ENCODE measurements at places on chromosomes 16 and 17.

GRCh38 chr16:70681382-70682238, 4.2 kb downstream of the MTSS2 start:
- no peak for DNase-seq

- DNase-seq, result no peak
Observed at GRCh38 chr16:66219491-66219890, 147.0 kb upstream of the CDH5 start.

DNA sequence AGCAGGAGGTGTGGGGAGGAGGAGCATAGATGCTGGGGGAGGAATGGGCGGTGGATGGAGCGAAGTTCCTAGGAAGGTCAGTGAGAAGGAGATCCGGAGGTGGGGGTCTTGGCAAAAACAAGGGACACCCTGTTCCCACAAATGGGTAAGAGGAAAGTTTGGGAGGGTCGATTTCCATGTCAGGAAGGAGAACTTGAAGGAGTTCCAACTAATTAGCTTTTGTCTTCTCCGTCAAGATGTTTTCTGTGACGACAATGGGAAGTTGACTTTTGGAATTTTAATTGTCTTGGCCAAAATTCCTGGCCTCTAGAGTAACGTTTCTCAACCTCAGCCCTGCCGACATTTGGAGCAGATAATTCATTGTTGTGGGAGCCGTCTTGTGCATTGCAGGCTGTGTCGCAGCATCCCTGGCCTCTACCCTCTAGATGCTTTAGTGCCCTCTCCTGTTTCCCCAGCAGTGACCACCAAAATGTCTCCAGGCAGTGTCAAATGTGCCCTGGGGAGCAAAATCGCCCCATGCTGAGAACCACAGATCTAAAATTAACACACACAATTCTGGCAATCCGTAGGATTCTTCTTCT, 97.1 kb downstream of the PITPNC1 start:
- no peak for DNase-seq

DNA sequence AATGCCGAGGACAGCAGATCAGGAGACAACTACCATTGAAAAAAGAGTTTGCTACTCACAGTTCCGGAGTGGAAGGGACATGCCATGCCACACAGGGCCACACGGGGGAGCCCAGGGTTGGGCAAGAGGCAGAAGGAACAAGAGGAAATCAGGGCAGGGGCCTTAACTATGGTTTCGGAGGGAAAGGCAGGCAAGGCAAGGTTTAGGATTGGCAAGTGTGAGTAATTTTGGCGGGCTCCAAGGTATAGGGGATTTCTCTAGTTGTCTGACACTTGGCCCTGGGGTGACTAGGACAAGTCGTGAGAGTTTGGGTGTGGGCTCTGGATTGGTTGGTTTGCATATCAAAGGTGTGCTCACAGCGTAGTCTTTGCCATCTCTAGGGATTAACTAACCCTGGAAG, 27.0 kb upstream of the NTN1 start:
- peak; percentile 51 for DNase-seq

DNA sequence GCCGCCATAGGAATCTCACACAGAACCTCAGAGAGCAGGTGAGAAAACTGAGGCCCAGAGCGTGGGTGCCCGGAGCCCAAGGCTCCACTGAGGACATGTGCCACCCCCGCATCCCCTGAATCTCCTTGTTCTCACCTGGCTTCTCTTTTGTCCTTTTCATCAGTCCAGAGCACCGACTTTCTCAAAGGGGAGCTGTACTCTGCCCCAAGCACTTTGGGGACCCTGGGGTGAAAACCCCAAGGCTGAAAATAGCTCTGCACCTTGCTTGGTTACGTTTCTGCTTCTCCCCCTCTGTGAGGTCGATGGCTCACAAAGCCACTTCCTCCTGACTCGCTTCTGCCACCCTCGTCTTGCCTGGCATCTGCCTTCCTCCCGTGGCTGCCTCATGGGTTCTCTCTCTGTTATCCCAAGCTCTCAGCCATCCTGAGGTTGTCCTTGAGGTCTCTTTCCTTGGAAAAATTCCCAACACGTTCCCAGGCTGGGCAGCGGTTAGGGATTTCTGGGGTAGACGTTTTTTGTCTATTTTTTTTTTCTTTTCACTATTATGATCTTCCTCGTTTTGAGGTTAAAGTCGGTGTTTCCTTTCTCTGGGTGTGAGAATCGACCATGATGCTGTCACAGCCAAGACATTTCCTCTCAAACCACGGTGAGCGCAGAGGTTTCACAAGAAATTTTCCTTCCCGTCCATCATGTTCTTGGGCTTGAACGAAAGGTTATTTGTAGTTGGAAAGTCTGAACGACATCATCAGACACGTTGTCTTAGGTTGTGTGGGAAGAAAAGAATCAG, 37.2 kb downstream of the IRF8 start:
- DNase-seq, result no peak

GRCh38 chr17:40374821-40375498, 10.4 kb upstream of the GJD3 start:
- DNase-seq, result no peak

DNA sequence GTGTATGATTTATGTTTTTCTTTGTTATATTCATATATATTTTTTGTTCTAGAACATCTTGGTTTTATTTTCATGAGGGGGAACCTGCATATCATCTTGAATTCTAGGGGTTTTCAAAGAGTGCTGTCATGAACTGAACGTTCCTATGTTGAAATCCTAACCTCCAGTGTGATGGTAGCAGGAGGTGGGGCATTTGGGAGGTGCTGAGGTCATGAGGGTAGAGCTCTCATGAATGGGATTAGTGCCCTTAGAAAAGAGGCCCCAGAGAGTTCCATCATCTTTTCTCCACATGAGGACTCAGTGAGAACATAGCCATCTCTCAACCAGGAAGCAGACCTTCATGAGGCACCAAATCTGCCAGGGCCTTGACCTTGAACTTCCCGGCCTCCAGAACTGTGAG, 34.6 kb upstream of the CCDC182 start:
- no peak for DNase-seq

DNA sequence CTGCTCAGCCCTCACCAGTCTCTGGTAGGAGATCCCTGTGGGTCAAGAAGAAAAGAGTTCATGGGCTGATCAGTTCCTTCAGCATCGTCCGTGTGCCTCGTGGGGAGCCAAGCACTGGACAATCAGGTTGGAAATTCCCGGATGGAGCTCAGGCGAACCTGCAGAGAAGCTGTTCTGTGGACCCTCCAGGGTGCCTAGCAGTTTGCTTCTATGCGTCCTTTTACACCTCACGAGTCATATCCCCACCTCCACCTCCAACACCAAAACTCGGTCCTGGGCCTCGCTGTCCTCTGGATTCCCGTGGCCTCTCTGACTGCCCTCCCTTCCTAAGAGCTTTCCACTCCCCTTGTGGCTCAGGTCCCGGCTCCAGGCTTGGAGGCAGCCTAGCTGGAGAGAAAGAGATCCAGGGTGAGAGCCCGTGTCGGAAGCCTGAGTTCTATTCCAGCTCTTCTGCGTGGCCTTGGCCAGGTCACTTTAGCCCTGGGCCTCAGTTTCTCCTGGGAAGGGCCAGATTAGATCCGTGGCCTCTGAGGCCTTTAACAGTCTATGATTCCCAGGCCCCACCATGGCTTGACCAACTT, 26.2 kb upstream of the PIK3R6 start:
- DNase-seq, result no peak

DNA sequence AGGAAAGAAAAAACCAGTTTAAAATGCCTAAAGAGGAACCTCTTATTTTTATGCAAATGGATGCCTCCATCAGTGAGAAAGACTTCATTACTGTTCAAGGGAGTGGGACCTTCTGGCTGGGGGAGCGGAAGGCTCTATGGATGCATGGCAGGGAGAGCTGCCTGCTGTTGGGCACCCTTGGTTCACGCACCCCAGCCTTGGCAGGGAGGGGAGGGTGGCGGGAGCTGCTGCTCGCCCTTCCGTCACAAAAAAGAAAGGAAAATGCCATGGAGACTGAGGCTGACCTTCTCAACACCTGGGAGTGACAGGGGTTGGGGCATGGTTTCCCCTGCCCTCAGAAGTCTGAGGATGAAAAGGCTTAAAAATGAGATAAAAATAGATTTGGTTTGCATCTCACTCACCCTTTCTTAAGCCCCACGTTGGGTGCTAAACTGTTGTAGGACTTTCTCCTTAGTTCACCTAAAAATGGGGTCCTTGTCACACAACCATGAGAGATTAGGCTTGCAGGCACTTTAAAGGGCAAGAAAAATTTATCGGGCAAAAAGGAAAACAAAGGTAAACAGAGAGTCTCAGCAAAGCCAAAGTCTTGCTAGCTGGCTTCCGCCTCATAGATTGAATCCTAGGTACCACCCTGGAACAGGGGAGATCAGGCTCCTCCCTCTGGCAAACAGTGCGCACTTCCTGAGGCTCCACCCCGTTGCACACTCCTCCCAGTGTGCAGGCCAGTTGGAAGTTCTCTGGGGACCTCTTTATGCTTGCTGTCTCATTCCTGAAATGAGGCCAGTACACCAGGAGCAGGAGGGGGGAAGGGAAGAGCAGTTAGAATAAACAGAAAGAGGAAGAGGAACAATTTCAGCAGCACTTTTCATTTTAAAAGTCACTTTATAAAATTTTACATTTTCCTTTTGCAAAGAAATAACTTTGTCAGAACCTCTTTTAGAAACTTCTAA, 31.6 kb downstream of the PHKB start:
- no peak for DNase-seq

- no peak for DNase-seq
Observed at GRCh38 chr17:31825961-31826691, 32.9 kb downstream of the COPRS start.

GRCh38 chr17:4369557-4370230, 3.2 kb upstream of the UBE2G1 start:
- DNase-seq, result no peak

DNA sequence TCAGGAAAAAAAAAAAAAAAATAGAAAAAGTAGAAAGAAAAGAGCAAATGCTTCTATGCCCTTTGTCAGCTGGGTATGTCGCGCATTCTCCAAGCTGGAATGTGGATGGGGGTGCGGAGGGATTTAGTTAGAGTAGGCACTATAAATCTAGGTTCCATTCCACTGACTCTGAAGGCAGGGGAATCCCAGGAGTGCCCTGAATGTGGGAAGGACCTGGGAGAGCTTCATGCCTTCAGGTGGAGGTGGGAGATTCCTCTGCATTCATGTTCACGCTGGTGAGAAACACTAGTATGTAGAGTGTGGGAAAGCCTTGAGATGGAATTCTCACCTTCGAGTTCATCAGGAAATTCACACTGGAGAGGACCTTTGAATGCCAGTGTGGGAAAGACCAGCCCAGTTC, 12.4 kb downstream of the ZNF232 start:
- no peak for DNase-seq

GRCh38 chr17:81549031-81549557, 3.1 kb downstream of the FAAP100 start:
- DNase-seq, result no peak

GRCh38 chr17:77675411-77675810, 283.1 kb upstream of the TNRC6C start:
- no peak for DNase-seq

- no peak for DNase-seq
Observed at GRCh38 chr17:18859256-18859655, 1.3 kb downstream of the PRPSAP2 start.

DNA sequence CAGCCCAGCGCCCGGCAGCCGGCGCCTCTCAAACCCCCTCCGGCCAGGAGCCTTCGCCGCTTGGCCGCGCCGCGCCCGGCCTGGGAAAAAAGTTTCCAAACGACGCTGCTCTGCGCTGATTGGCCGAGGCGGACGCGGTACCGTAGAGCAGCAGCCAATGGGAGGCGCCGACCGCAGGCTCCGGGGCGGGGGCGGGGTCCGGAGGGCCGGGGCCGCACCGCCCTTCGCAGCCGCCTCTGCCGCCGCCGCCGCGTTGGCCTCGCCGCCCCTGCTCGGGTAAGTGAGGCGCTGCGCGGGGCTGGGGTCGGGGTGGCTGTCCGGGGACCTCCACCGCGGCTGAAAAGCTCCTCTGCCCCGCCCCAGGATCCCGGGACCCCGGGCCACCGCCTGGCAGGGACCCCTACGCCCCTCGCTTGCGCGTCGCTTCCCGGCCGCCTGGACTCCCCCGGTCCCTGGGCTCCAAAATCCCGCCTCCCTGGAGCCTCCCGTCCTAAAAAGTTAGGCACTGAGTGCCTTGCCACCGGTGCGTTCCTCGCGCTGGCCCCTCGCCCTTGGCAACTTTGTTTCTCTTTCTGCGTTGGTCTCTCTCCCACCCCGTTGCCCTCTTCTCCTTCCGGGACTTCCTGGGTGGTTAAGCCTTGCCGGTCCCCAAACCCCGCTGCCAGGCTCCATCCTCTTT, at the start of gene NDE1:
TSS of gene NDE1 (plus strand) at position 227 of the 679 bp plus-strand sequence. CDS start 14,534 bp downstream, outside the sequence.
- peak; percentile 92 for DNase-seq

DNA sequence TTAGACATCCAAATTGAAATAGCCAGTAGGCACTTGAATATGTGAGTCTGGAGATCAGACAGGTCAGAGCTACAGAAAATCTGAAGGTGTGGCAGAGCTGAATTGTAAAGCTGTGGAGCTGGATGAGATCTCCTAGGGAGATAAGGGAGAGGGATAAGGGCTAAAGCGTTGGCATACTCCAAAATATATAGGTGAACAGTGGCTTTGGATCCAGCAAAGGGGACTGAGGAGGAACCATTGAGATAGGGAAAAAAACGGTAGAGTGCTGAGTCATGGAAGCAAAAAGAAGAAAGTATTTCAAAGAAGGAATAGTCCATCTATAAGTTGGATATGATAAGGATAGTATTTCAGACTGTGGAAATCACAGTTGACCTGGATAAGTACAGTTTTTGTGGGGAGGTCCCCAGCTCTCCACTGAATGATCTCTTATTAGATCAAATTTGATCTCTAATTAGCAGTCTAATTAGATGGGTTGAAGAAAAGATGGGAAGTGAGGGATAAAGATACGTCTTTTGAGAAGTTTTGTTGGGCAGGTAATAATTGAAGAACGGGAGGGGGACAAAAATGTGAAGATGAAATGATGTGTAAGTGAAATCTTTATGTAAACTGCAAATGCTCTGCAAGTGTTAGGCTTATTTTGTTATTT, 587 bp upstream of the DBF4B start:
- no peak for DNase-seq

GRCh38 chr17:32016231-32016630, 9.0 kb downstream of the LRRC37B start:
- DNase-seq, result no peak

GRCh38 chr17:72110942-72111318, 9.9 kb upstream of the SOX9 start:
- DNase-seq, result no peak

- no peak for DNase-seq
Observed at GRCh38 chr17:69967910-69968411, 107.1 kb upstream of the KCNJ16 start.

GRCh38 chr16:80776856-80777255, 27.5 kb downstream of the CDYL2 start:
- no peak for DNase-seq

- DNase-seq, result no peak
Observed at GRCh38 chr17:47700471-47701449, 6.8 kb downstream of the TBKBP1 start.

- DNase-seq, result no peak
Observed at GRCh38 chr16:3767333-3767986, 50.1 kb upstream of the TRAP1 start.

DNA sequence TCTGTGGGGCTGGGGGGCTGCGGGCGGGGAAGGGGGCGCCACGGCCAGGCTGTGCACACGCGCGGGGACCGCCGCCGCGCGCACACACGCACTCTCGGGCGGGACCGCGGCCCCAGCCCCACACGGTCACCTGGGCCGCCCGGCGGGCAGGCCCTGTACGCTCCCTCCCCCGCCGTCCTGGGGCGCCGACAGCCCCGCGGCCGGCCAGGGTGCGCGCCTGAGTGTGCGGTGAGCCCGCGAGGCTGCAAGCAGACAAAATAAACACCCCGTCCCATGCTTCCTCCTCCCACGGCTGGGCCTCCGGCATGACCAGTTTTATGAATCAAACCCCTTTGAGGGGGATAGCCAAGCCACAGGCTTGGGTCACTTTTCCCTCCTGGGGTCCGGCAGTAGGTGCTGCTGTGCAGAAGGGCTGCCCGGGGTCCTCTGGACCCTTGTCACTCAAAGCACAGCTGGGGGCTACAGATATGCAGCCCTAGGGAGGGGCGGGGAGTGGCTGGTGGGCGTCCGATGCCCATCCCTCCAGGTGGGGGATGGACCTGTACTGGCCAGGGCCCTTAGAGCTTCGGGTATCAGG, 441 bp downstream of the VASN start:
- no peak for DNase-seq
